ENCODE measurements at places on chromosomes 12 and 14.

GRCh38 chr12:60152756-60153155, 556.9 kb downstream of the SLC16A7 start:
- no peak for DNase-seq

DNA sequence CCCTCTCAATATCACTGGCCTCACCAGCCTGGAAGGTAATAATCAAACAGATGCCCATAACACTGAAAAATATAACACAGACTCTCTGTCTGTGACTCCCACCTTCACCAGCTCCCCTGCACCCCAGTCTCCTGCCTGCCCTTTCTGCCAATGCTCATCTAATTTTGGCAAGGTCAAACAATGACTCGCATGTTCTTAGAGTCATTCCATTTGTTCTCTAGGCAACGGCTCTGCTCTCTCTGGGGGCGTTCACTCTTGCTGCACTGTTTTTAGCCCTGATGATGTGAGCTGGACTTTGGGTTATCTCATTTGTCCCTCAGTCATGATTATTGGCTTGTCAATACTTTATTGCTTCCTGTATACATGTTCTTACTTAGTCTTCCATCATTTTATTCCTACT, 691.8 kb downstream of the FLRT2 start:
- no peak for DNase-seq

DNA sequence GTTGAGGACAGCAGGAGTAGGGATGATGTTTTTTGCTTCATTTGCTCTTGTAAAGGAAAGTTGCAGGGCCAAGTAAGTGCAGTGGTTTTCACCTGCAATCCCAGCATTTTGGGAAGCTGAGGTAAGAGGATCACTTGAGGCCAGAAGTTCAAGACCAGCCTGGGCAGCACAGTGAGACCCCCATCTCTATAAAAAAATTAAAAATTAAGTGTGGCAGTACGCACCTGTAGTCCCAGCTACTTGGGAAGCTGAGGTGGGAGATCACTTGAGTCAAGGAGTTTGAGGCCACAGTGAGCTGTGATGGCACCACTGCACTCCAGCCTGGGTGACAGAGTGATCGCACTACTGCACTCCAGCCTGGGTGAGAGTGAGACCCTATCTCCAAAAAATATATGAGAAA, 10.8 kb downstream of the DPF3 start:
- no peak for DNase-seq

- no peak for DNase-seq
Measured at GRCh38 chr12:56321027-56321426, 5.2 kb upstream of the CNPY2 start.

- DNase-seq, result no peak
Measured at GRCh38 chr12:50117057-50117622, 5.1 kb downstream of the COX14 start.

- DNase-seq, result no peak
Measured at GRCh38 chr12:95693689-95694088, 96.9 kb downstream of the NTN4 start.

GRCh38 chr14:22386924-22387775, 201.9 kb downstream of the DAD1 start:
- peak; percentile 60 for DNase-seq

DNA sequence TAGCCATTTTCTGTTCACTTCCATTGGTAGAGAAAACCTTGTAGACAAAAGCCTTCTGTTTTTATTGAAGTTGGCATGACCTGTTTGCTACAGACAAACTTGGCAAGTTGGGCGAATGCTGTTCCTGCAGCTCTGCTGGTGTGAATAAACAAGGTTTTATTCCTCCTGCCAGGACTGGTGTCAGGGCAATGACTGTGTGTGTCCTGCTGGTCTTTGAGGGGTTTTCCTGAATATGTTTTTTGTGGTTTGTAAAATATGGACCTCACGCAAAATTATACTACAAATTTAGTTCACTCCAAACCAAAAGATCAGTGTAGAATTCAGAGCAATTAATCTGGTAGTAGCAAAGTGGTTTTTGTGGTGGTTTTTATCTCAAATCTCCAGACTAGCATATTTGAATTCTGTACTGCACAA, 140.8 kb downstream of the ERC1 start:
- no peak for DNase-seq

GRCh38 chr12:110741341-110742095, 1.2 kb downstream of the PPP1CC start:
- DNase-seq, result no peak

GRCh38 chr14:77426396-77426795, 3.1 kb upstream of the NOXRED1 start:
- DNase-seq, result no peak
